ENCODE measurements at places on chromosomes 2 and 18.
A peak's percentile ranks its signal among the peaks of the same experiment; 100 is the strongest.

DNA sequence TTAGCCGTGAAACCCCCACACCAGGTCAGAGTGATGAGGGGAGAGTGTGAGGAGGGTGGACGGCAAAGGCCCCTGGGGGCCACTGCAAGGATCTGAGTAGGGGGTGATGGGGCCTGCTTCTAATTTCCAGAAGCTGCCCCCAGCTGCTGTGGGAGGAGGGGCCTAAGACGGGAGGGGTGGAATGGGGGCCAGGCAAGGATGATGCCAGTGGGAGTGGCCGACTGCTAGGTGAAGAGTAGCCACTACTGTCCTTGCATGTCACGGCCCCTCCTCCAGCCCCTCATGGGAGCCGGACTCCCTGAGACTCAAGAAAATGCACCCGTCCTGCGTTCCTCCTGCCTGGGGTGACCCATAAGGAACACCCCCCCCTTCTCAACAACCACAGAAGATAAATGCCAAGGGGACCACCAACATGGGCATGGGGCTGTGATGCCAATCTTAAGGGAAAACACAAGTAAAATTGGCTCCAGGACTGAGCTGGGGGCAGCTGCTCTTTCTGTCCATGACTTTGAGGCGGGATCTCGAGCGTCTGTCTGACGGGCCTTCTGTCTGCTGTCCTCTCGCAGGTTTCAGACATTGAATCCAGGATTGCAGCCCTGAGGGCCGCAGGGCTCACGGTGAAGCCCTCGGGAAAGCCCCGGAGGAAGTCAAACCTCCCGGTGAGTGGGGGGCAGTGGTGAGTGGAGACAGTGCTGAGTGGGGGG is 24.2 kb upstream of the PRLH start:
- no peak for DNase-seq

GRCh38 chr2:208062961-208063360 is 37.6 kb upstream of the PLEKHM3 start:
- DNase-seq, result no peak

DNA sequence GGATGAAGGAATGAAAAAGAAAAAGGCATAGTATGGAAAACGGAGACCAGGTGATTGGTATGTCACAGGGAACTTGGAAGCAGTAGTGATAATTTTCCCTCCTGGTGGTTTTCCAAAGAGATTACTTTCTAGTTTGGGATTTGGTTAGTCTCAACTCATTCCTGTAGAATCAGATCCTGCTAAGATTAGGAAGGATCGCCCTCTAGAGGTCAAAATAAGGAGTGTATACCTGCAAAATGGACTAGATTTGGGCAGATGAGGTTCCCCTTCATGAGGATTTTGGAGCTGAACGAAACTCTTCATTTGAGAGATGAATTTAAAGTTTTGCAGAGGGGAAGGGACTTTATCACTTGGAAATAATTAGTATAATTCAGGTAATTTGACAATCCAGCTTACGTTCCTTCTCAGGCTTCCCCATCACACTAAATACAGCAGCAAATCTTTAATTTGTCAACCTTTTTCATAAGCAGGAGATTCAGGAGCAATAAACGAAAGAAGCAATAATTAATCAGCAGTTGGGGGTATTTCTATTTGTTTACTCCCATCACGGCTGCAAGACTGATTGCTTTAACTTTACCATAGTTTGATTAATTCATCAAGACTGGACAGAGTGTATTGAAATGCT is 65.2 kb downstream of the CCDC195 start:
- peak; percentile 11 for DNase-seq

- no peak for DNase-seq
Observed at GRCh38 chr2:191301971-191302370, 56.8 kb downstream of the MYO1B start.

GRCh38 chr2:186862869-186863709 is 14.1 kb upstream of the ZSWIM2 start:
- no peak for DNase-seq

GRCh38 chr2:231486851-231487596 is 22.7 kb upstream of the NCL start:
- no peak for DNase-seq

GRCh38 chr18:64806691-64807090 is 657.8 kb upstream of the LINC00305 start:
- DNase-seq, result no peak

DNA sequence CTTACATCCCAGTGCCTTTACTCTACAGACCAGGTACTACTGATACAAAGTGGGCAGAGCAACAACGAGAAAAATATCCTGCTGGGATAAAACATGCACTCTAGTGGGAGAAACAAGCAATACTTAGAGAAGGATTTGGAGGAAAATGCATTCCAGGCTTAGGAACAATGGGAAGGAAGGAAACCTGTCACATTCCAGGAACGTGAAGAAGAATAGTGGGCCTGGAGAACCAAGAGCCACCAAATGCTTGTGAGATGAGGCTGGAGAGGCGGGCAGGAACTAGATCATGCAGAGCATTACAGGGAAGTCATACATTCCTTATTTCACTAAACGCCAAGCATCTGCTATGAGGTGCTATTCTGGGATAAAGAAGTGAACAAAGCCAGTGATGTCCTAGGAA is 342.3 kb downstream of the DCC start:
- no peak for DNase-seq

GRCh38 chr2:46993501-46993900 is 77.9 kb upstream of the MCFD2 start:
- no peak for DNase-seq

- DNase-seq, result no peak
Observed at GRCh38 chr18:54877076-54877475, 48.8 kb downstream of the RAB27B start.

GRCh38 chr2:185644828-185645227 is 93.8 kb upstream of the FSIP2 start:
- DNase-seq, result no peak

- DNase-seq, result no peak
Observed at GRCh38 chr2:71905205-71905604, 242.5 kb downstream of the CYP26B1 start.

DNA sequence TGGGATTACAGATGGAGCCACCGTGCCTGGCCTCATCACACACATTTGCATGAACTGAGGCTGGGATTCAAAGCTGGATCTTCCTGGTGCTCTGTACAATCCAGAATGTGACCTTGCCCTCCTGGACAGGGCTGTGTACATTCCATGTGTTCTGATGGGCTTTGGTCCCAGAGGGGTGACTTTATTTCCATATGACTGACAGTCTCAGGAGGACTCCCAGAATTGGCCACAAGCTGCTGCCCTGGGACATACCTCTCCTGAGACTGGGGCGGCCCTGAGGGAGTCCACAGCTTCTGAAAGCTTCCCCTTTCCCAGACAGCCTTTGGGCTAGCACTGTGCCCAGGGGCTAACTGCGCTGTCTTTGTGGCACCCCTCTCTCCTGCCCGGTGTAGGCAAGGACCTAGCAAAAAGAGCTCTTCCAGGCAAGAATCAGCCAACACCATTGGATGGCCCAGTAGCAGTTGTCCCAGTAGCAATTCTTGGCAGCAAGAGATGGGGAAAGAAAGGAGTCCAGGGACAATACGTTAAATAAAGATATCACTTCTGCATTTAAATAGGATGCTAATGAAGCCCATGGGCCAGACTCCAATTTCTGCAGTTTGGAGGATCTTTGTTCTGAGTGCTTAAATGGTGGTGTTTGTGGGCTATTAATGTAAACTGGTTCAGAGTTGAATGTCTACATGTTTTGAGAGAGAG is 26.4 kb upstream of the ZNF532 start:
- DNase-seq, result no peak

- no peak for DNase-seq
Observed at GRCh38 chr2:218329027-218329825, 27.4 kb upstream of the CATIP start.

- DNase-seq, result peak; percentile 54
Observed at GRCh38 chr18:51196118-51196810, 1.2 kb downstream of the MEX3C start.

GRCh38 chr2:133518700-133519344 is 49.4 kb downstream of the NCKAP5 start:
- no peak for DNase-seq

DNA sequence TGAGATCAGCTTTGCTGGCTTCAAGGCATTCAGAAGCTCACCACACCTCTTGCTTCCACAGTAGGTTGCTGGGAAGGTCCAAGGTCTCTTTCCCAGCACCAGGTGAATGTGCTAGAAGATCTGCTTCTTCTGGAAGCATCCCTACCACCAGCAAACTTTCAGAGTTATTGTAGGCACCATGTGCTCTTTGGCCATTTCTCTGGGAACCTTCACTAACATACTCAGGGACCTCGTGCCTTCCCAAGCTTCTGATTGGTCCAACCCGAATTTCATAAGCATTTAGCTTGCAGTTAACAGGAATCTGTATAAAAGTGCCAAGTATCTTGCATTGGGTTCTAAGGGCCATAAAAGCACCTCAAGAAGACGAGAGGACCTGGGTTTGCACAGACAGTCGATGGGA is 86.5 kb upstream of the ARL4C start:
- no peak for DNase-seq

GRCh38 chr18:48064978-48065600 is 134.6 kb upstream of the SMAD2 start:
- no peak for DNase-seq

GRCh38 chr2:27306573-27307286 is 1.5 kb downstream of the UCN start:
- peak; percentile 34 for DNase-seq

GRCh38 chr2:215505044-215505786 is 69.3 kb upstream of the FN1 start:
- DNase-seq, result no peak

DNA sequence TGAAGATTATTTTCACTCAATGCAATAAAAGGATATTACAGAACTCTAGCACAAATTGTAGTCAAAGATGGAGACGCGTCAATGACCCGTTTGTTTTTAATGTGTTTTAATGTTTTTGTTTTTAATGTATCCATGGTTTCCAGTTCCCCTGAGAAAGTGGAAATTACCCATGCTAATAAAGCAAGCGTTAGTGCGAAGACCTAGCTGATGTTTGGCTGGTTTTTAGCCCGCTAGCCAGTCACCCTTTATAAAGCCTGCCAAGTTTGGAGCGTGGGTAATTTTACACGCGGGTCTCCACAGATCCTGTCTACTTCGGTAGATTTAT is 430 bp upstream of the CHMP1B start:
- DNase-seq, result no peak

GRCh38 chr2:152367547-152368390 is 32.8 kb downstream of the FMNL2 start:
- no peak for DNase-seq

- no peak for DNase-seq
Observed at GRCh38 chr2:121052023-121052422, 233.0 kb downstream of the TFCP2L1 start.

DNA sequence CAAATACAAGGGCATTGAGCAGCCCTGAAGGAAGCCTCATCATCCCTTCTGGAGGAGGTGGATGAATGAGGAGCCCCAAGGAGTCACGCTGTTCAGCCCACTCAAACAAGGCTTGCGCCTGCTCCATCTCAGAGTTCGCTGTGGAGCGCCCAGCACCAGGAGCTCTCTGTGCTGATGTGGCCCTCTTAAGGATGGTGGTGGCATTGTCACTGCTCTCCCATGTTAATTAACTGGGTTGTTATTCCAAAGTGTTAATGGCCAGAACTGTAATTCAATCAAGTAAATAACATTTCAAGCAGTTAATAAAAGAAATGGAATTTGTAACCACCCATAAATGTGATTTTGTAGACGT is 726.0 kb upstream of the RAB6C start:
- no peak for DNase-seq

DNA sequence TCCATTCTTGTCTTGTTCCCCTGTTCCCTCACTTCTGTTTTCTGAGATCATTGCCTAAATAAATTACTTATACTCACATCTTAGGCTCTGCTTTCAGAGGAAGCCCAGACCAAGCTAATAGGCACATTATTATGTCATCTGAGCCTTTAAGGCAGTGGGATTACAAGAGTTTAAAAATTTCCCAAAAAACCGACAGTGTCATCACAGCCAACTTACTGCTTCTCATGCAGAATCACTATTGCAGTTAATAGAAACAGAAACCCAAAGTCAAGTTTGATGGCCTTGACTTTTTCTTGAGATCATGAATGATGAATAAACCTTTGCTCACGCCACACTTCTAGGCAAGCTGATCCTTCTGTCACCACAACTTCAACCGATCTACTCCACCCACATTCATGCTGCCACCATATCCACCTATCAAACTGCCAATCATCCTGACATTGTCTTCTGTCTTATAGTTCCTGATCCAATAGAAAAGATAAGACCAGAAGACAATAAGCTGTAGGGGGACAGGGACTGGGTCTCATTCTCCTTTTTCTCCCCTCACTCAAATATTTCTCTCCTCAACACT is 142.7 kb upstream of the CREB1 start:
- no peak for DNase-seq

- no peak for DNase-seq
Observed at GRCh38 chr2:74515271-74515980, 1.2 kb downstream of the TLX2 start.

DNA sequence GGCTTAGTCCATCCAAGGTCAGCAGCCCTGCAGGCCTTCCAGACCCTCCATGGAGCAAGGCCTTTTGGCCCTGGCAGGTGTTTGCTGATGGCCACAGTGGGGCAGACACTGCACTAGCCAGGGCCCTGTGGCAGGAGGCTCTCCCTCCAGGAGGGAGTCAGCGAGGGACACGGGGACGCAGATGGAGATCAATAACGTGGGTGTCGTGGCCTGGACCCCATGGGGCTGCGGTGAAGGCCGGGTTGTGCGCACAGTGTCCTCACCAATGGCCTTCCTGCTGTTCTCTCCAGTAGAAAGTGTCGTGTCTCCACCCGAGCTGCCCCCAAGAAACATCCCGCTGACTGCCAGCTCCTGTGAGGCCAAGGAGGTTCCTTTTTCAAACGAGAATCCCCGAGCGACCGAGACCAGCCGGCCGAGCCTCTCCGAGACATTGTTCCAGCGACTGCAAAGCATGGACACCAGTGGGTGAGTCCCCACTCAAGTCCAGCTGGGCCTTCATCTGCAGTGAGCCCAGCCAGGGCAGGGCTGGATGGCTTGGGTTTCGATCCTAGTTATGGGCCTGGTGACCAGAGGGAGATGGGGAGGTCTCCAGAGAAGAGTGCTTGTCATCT is 65.4 kb downstream of the INPP5D start:
- no peak for DNase-seq

GRCh38 chr2:179671043-179671981 is 190.1 kb downstream of the ZNF385B start:
- no peak for DNase-seq

All from stimulated activated CD4-positive, alpha-beta T cell treated with anti-CD3 and anti-CD28 coated beads, Interleukin-4, amount 100 ng/mL, for 24 hours (primary cell).